Activated CD4-positive, alpha-beta T cell treated with anti-CD3 and anti-CD28 coated beads for 24 hours (primary cell): ENCODE measurements at places on chromosomes 2 and 18.

DNA sequence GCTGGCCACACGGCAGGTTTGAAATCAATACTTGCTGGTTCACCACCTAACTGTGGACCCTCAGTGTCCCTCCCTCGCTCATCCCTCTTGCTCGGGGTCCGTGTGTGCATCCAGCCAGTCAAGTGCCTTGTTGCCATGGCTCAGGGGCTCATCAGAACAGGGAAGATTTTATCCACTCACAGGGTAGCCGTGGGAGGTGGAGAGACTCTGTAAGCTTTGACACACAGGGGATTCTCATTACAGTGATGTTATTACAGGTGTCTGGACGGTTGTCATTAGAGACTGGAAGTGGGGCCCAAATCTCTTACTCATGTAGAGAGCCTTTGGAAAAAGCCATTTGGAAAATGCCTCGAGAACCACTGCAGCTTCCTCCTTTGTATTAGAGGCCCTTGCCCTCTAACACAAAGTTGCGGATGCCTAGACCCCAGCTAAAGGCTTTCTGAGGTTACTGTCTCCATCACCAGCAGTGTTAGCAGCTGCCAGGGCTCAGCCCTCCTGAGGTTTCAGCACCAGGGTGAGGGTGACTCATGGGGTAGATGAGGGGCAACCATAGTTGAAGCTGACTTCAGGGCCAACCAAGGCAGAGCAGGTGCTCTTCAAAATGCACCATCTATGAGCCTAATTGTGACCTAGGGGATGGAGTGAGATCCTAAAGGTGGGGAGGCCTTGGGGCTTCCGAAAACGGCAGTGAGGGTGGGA lies 195.6 kb downstream of the CLIP4 start:
- DNase-seq, result no peak

DNA sequence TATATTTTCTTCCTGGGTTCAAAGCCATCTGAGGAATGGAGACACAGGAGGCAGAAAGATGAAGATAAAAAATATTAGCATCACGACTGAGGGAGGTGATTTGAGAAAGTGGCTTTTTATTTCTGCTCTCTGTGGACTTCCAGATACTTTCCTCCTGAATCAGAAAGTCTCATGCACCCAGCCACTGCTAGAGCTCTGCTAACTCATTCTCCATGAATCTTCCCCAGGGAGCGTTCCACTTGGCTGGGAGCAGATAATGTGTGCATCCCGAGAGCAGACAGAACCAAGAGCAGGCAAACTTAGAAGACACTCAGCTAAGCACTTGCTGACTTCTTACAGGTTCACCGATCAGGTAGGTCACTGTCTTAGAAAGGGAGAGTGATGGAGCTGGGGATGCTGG lies 264.1 kb upstream of the THUMPD2 start:
- no peak for DNase-seq

- no peak for DNase-seq
Observed at GRCh38 chr2:106197878-106198277, 3.8 kb upstream of the UXS1 start.

- no peak for DNase-seq
Observed at GRCh38 chr2:229346816-229347540, 75.9 kb upstream of the PID1 start.

DNA sequence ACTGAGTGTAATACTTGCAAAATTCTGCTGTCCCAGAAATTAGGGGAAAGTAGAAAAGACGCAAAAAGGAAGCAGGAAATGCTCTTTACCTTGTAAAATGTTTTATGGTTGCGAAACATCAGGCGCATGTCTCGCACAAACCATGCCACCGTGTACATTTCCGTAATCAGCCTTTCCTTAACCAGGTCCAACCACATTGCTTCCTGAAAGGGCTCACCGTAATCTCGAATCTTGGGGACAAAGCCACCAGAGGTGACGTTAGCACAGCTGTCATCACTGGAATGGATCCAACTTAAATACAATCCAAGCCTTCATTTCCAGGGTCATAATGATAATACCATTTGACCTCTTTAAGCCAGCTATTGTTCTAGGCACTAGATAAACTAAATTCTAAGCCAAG lies 49.3 kb downstream of the SP110 start:
- DNase-seq, result no peak

DNA sequence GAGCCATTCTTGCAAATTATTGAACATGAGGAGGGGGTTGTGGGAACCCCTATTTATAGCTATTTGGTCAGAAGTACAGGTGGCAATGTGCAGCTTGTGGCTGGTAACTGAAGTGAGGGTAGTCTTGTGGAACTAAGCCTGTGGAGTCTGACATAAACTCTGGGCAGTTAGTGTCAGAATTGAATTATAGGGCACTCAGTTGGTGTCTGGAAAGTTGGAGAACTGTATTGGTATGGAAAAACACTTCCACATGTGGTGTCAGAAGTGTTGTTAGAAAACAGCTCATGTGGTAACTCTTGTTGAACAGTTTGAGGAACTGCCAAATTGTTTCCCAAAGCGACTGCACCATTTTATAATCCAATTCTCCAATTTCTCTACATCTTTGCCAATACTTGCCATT lies 7.5 kb downstream of the RALBP1 start:
- no peak for DNase-seq

- DNase-seq, result no peak
Observed at GRCh38 chr2:112938904-112939303, 27.9 kb downstream of the IL37 start.

DNA sequence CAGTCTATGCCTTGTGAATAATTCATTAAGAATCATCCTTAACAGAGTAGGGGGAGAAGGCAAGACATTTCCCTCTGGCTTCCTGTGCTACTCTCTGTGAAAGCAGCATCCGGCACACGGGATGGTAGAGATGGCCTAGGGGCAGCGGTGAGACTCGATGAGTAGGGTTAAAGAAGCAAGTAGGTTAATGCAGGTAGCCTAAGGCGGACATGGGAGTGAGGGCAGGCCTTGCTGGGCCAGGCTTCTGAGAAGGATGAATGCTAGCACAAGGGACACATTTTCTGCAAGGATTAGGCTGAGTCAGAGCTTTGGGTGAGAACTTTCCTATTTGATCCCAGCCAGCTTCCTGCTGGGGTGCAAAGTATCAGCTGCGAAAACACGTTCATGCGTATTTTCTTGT lies 80.8 kb downstream of the NXPH2 start:
- no peak for DNase-seq

GRCh38 chr2:42653908-42654445 lies 85.5 kb downstream of the MTA3 start:
- no peak for DNase-seq

GRCh38 chr2:129828792-129829191 lies 150.7 kb upstream of the RAB6C start:
- no peak for DNase-seq

GRCh38 chr2:9115229-9115628 lies 91.4 kb upstream of the ASAP2 start:
- no peak for DNase-seq

DNA sequence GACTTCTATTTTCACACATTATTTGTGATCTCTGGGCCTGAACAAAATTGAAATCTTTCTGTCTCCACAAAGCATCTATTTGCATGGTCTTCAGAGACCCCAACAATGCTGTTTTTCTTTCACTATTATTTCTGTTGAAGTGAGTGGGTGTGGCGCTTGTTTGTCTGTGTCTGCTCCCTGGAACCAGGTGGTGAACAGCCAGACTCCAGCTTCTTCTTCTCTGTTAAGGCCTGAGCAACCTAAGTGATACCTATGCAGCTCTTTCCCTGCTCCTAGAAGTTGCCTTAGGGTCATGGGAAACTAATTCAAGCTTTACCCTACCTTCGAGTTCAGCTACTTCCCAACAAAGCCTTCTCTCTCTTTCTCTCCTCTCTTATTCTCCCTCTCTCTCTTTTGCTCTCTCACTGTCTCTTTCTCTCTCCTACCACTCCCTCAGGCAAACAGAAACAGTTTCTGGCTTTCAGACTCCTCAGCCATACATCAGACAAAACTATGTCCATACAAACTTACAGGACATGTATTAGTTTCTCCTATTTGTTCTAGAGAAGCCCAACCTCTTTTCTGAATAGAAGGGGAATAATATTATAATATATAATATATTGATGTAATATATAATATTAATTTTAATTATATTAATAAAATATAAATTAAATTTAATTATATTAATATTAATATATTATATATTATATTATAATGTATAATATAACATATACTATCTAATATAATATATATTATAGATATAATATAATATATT lies 552.5 kb downstream of the DSC3 start:
- DNase-seq, result no peak

DNA sequence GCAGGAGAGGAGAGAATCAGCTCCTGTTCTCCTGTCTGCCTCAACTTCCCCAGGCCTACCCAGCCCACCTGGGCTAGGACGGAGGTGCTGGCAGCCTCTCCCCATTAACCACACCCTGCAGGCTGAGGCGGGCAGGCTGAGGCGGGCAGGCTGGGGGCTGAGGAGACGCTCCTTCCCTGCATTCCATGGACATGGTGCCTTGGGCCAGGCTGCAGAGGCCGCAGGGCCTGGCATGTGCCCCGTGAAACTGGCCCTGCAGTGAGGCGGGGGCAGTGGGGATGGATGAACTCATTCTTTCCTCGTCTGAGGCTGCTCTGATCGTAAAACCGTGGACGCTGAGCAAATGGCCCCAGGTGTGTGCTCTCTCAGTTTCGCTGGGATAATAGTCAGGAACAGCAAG lies 84.7 kb upstream of the LAPTM4A start:
- no peak for DNase-seq

DNA sequence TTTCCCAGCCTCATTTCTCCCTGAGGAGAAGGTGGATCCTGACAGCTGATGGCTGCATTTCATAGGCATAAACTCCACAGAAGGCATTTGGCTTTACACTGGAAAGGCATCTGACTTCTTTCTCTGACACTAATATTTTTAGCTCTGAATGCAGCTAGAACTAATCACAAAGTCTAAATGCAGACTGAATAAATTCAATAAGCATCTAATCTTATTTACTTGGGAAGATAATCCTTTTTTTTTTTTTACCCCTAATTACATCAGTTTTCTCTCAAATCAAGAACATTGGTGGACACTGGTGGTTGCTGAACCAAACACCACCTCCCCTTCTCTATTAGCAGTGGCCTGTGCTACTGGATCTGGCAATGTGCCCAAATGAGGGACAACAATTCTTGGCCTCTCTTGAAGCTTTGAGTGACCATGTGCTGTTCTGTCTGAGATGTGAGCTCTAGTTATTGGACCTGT lies 50.9 kb upstream of the CD226 start:
- DNase-seq, result no peak

- no peak for DNase-seq
Observed at GRCh38 chr18:34857320-34857719, 147.2 kb downstream of the DTNA start.

DNA sequence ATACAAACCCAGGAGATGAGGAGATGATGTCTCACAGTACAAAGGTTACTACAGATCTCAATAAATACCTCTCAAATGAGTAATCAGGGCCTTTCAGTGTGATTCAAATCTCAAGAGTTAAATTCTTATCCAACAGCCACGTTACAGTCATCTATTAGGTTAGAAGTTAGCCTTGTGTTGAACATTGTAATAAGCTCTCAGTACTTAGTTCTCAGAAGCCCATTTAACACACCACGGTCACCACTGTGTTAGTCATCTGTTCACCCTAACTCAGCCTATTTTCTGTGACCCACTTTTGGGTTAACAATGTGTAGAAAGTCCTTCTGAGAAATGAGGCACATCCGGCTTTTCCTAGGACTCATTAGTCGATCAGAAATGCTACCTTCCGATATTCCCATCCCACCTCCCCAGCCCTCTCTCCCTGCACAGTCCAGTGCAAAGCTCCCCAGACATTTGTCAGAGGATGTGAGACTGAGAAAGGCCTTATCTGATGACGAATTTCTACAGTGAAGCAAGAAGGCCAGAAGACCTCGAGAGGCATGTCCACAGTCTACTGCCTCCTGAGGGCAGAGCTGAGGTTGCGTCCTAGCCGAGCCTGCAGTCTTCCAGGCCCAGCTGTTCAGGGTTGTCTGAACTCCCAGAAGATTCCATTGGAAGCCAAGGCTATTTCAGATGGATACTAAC lies 92.6 kb downstream of the ACTR2 start:
- DNase-seq, result no peak

GRCh38 chr2:80525152-80525551 lies 220.6 kb upstream of the LRRTM1 start:
- no peak for DNase-seq

GRCh38 chr18:11119959-11120587 lies 29.3 kb downstream of the PIEZO2 start:
- no peak for DNase-seq

DNA sequence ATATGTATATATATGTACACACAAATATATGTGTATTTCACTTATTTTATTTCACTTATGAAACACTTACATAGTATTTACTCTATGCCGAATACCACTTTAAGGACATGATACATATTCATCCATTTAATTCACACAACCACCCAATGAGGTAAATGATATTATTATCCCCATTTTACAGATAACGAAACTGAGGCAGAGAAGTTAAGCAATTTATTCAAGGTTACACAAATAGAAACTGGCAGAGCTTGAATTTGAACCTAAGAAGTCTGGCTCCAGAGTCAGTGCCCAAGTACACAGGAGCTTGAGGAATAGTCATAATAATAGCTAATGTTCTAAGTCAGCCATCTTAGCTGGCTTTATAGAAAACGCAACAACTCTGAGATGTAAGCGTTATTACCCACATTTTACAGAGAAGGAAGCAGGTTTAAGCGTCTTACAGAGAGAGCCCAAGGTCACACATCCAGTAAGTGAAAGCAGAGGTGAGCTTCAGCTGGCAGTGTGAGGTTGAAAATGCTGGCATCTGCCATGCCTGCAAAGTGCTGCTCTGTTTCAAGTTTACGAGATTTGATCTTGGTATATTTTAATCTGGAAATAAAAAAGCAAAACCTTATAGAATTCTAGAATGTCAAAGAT lies 326.9 kb downstream of the LPIN1 start:
- no peak for DNase-seq

- no peak for DNase-seq
Observed at GRCh38 chr2:60260639-60261296, 292.7 kb downstream of the BCL11A start.

GRCh38 chr2:19046986-19047780 lies 311.2 kb downstream of the OSR1 start:
- DNase-seq, result no peak

GRCh38 chr2:71561441-71562267 lies 108.3 kb downstream of the DYSF start:
- DNase-seq, result no peak

- no peak for DNase-seq
Observed at GRCh38 chr18:45662468-45662867, 47.2 kb downstream of the SLC14A2 start.

DNA sequence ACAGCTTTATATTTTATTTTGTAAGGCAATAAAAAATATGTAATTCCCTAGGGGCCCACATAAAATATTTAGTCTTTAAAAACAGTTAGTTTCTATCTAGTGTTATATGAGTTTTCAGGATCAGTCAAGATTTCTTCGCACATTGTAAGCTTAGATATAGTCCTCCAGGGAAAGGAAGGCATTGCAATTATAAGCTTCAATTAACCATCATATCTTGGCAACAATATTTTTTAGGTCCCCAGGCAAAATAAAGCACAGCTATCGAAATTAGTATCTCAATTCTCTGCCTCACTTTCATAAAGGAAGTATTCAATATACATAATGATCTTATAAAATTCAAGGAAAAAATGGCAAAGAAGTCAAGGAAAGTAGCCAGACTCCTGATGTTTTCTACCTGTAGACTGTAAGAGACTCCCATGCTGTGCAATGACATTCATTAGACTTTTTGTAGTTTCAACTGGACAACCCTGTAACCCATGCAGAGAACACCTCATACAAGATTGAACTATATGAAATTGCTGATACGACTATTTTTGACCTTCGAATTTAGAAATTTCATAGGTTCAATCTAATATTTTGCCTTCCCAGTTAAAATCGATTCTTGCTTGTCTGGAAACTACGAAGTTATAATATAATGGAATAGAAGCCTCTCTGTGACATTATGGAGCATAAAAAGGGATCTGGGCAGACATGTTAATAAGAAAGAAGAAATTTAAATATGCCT lies 96.8 kb downstream of the UNC80 start:
- no peak for DNase-seq
